ENCODE measurements at places on chromosomes 1 and 21.

- no peak for DNase-seq
Measured at GRCh38 chr1:30700528-30701257, 22.7 kb downstream of the MATN1 start.

GRCh38 chr1:78092643-78093042, 46.9 kb downstream of the GIPC2 start:
- DNase-seq: no peak

- DNase-seq: peak; percentile 43
Measured at GRCh38 chr1:200837931-200838571, 34.7 kb upstream of the GPR25 start.

DNA sequence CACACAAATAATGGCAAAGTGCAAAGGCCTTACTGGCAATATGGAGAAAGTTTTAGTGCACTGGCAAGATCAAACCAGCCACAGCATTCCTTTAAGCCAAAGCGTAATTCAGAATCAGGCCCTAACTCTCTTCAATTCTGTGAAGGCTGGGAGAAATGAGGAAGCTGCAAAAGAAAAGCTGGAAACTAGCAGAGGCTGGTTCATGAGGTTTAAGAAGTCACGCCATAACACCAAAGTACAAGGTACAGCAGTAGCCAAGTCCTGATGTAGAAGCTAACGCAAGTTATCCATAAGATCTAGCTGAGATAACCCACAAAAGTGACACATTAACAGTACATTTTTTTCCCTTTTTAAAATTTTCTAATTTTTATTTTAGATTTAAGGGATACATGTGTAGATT, 57.1 kb downstream of the SLC27A3 start:
- no peak for DNase-seq

DNA sequence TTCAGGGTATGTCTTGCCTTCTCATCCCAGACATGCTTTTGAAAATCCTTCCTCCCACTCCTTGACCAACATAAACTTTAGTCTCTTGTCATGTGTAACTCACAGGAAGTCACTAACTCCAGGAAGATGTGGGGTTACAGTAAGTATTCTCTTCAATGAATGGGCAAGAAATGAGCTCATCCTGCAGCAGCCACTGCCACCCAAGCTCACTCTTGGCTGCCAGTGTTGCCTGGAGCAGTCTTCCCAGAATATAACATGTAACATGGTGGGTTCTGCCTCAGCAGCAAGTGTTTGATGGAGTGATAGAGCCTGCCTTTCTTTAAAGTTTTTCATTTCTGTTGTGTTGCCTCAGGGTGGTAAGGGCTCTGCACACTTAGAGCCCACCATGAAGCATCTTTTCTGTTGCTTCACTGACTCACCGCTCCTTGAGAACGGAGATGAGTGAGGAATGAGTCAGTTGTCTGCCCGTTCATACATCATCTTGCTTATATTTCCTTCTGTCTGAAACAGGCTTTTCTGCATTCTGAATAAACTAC, 187.0 kb downstream of the TPR start:
- DNase-seq: peak; percentile 97

DNA sequence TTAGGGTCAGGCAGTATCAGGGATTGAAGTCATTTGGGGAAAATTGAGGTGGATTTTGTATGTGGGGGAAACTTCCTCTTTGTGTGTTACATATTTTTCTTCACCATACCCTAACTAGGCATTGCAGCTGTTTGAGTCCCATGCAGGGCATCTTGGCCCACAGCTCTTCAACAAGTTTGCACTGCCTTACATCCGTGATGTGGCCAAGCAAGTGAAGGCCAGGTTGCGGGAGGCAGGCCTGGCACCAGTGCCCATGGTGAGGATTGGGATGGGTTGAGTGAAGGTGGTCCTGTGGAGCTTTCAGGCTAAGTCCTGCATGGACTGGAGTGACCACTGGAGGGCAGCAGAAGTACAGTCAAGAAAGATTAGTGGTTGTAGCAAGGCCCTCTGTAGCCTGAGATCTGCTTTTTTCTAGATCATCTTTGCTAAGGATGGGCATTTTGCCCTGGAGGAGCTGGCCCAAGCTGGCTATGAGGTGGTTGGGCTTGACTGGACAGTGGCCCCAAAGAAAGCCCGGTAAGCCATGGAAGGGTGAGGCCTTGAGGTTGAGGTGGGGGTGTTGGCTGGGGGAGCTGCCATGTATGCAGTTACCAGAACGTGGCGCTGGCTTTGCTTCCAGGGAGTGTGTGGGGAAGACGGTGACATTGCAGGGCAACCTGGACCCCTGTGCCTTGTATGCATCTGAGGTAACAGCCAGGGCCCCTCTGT, 2.4 kb downstream of the UROD start:
- DNase-seq: peak; percentile 67

DNA sequence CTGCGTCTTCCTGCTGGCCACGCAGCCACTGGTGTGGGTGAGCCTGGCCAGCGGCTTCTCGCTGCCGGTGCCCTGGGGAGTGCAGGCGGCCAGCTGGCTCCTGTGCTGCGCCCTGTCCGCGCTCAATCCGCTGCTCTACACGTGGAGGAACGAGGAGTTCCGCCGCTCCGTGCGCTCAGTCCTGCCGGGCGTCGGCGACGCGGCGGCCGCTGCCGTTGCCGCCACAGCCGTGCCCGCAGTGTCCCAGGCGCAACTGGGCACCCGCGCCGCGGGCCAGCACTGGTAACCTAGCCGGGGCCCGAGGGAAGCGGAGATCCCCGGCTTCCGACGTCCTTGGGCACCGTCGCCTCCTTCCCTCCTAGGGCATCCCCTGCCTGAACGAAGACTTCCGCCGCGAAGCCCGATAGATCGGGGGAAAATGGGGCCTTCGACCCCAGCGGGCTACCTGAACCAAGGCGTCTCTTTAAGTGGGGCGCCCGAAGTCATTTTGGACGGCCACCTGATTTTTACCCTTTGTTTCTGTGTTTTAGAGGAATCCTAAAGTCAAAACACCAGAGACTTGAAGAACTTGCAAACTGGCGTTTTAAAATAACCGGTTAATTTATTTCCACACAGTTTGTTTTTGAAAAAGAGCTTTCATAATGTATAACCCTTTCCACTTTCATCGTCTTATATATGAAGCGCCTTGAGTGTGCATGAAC, 2.0 kb downstream of the GPR88 start:
- peak; percentile 10 for DNase-seq

GRCh38 chr1:61531716-61532115, 193.2 kb downstream of the TM2D1 start:
- DNase-seq: no peak

GRCh38 chr1:227559499-227559898, 3.9 kb upstream of the ZNF678 start:
- no peak for DNase-seq

DNA sequence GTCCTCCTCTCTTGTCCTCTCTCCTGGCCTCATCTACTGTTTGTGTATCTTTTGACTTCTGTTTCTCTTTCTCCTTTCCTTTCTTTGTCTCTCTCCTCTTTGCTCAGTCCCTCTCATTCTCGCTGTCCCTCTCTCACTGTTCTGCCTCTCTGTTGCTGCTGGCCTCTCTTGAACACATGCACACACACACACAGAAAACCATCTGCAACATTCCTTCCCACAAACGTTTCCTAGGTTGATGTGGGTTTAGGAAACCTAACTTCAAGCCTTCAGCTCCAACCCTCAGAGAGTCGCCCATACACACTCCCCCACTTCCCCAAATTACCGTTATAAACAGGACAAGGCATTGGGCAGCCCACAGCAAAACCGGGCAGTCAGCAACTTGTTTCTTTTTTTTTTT, 10.9 kb upstream of the SSBP3 start:
- DNase-seq: no peak

GRCh38 chr1:186091222-186091720, 283.8 kb downstream of the TPR start:
- no peak for DNase-seq

DNA sequence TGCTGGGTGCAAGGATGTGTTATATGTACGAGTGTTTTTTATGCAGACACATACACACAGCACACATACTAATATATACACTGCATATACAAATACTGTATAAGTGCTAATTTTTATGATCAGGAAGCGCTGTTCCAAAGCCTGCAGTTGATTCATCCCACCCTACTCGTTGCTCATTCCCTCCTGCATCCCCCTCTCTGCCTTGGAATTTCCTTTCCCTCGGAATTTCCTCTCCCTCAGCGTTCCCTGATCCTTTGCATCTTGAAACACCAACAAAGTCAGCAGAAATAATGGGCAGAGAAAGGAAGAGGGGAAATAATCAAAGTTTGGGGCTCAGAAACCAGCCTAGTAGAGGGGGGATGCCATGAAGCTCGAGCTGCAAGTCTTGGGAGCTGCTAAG, 98.9 kb downstream of the CSMD2 start:
- DNase-seq: no peak

- no peak for DNase-seq
Measured at GRCh38 chr1:1120096-1120495, 4.2 kb upstream of the C1orf159 start.

DNA sequence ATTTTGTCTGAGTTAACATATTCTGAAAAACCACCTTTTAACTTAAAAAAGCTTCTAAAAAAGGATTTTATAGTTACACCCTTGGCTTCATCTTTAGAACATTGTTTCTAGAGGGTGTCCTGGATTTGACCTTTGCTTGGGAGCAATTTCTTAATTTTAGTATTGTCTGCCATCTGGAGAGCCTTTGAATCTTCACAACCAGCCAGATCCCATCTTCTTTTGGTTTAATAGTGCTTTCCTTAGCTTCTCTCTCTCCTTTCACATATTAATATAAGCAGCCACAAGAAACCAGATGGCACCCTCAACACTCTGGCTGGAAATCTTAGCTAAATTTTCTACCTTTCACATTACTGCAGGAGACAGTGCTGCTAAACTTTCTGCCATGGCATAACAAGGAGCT, 76.5 kb upstream of the TSPAN2 start:
- no peak for DNase-seq

DNA sequence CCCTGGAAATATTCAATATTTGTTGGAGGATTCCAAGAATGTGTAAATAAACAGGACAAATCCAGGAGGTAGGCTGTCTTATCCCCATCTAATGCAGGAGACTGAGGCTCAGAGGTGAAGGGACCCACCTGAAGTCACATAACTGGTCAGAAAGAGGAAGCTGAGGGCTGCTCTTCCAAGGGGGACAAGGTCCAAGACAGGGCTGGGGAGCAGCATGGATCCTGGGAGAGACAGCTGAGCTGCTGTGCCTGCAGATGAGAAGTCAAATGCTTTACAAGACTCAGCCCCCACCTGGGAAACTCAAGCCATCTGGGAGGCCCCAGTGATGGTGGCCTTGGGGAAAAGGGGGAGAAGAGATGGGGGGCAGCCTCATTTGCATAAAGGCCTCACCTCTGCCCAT, 224.4 kb downstream of the PTPRU start:
- no peak for DNase-seq

GRCh38 chr1:211959680-211960079, 75.7 kb downstream of the INTS7 start:
- DNase-seq: no peak

DNA sequence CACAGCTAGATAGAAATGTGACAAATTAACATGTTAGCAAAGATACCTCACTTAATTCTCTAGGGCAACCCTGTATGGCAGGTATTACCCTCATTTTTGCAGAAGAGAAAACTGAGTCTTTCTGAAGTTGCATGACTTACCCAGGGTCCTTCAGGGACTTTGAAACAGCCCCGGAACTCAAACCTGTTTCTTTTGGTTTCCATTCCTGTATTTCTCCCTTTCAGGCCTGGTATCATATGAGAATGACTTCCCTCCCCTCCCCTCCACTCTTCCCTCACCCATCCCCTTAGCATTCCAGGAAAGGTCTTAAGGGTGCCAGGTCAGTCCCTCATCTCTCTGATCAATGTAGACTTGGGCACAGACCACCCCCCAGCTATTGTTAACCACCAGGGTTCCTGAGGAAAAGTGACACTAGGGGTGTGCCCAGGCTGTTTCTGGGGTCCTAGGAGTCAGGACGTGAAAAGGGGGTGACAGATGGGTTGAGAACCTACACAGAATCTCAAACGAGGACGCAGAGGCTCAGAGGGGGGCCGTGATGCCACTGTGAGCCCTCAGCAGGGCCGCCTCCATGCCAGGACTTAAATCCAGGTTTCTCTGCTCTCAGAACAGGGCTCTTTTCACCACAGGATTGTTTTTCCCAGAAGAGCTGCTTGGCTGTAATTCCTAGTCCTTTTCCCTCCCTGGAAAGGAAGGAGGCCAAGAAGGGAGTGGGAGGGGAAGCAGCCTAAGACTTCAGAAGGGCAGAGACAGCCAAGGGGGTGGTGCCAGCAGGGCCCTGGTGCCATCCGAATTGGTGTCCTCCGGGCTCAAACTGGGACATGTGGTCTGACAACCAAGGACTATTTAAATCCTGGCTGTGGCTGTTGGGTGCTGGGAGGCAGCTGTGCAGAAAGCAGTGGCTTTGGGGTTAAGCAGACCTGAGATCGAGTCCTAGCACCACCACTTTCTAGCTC, 2.1 kb upstream of the WASF2 start:
- no peak for DNase-seq

DNA sequence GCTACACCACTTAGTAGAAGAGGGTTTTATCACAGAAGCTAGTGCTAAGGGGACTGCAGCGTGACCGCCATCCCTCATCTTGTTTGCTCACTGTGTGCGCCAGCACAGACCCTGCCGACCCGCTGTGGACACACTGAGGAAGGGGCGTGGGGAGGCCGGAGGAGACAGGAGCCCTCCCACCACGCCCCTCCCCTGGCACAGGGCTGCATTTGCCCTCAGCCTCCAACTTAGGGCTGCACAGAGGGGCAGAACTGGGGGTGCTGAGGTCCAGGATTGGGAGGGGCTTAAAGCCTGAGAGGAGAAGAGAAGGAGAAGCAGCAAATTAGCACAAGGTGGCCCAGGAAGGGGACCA, 37.2 kb downstream of the RRP1 start:
- DNase-seq: no peak

GRCh38 chr21:17753736-17754135, 65.4 kb downstream of the C21orf91 start:
- DNase-seq: no peak

DNA sequence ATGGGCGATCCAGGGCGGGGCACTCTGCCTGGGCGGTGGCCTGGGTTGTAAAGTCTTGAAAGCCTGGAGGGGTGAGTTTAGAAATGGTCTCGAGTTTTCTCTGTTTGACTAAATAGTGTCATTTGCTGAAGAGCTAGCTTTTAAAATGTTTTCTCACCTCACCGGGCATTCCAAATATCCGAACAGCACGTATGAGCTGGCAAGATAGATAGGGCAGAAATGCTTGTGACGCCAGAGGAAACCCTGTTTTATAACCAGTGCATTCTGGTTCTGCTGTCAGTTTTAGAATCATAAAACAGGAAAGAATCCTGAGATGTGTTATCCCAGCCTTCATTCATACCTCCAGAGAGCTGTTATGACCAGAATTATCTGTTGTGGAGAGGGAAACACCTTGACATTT, 725 bp downstream of the RTCA start:
- DNase-seq: no peak

All from kidney capillary endothelial cell (primary cell).